Dorsolateral prefrontal cortex (tissue), 122 donors: ENCODE measurements at places on chromosomes 3 and 15.

GRCh38 chr3:89262309-89262929 is 155.0 kb downstream of the EPHA3 start:
- no peak for DNase-seq

- DNase-seq = no peak
Observed at GRCh38 chr3:82875401-82875800, 1114.0 kb upstream of the GBE1 start.

GRCh38 chr15:98983334-98983733 is 24.3 kb downstream of the PGPEP1L start:
- DNase-seq = no peak

- DNase-seq = no peak
Observed at GRCh38 chr15:43735416-43735815, 10.8 kb upstream of the PDIA3 start.

DNA sequence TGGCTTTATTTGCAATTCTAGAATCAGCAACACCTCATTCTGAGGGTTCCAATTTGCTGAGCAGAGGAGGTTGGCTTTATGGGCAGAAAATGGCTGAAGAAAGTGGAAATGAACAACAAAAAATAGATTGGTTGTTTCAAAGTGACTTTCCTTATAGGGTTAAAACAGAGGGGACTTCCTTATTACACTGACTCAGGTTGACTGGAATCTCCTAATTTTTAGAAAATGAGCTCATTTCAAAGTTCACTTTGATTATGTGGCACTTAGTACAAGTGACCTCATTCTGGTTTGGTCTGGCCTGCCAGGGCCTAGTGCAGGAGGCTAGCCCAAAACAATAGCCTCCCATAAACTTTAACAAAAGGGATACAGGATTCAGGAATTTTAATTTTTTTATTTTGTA is 41.4 kb downstream of the NFKBIZ start:
- DNase-seq = no peak

- no peak for DNase-seq
Observed at GRCh38 chr15:85606738-85607137, 188.0 kb downstream of the KLHL25 start.

DNA sequence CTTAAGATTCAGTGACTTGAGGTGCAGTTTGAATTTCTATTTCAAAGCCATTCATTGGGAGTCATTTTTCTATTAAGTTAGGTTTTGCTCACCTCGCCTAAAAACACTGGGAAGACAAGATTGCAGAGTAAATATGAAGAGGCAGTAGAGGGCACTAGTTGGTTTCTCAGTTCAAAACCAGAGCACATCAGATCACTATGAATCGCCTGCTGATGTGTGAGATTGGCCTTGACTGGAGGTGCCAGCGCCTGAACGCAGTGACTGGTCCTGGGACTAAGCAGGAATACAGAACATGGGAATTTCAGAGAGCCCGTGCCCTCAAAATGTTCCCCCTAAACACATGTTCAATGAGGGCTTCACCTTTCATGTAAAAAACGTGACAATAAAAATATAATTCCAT is 229.0 kb downstream of the ITPR1 start:
- no peak for DNase-seq
